ENCODE measurements at places on chromosomes 3 and 15.
A peak's percentile ranks its signal among the peaks of the same experiment; 100 is the strongest.

DNA sequence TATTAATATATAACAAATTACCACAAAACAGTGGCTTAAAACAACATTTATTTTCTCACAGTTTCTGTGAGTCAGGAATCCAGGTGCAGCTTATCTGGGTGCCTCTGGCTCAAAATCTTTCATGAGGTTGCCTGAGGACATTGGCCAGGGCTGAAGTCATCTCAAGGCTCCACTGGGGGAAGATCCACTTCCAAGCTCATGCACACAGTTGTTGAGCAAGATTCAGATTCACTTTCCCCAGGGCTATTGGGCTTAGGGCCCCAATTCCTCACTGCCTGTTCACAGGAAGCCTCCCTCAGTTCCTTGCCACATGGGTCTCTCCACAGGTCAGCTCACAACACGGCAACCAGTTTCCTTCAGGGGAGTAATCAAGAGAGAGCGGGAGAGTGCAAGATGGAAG, 35.0 kb downstream of the RFTN1 start:
- DNase-seq: no peak

- no peak for DNase-seq
Observed at GRCh38 chr3:138781012-138781470, 53.7 kb downstream of the PIK3CB start.

- peak; percentile 49 for DNase-seq
Observed at GRCh38 chr3:128329491-128330213, 137.0 kb downstream of the DNAJB8 start.

- no peak for DNase-seq
Observed at GRCh38 chr3:148642616-148643015, 55.1 kb upstream of the AGTR1 start.

GRCh38 chr3:59136081-59136480, 86.3 kb upstream of the CFAP20DC start:
- DNase-seq: no peak

GRCh38 chr3:31810991-31811433, 170.1 kb downstream of the OSBPL10 start:
- no peak for DNase-seq

- no peak for DNase-seq
Observed at GRCh38 chr3:105906345-105906744, 37.5 kb upstream of the CBLB start.

GRCh38 chr3:184082034-184082433, 14.8 kb upstream of the HTR3E start:
- DNase-seq: no peak

DNA sequence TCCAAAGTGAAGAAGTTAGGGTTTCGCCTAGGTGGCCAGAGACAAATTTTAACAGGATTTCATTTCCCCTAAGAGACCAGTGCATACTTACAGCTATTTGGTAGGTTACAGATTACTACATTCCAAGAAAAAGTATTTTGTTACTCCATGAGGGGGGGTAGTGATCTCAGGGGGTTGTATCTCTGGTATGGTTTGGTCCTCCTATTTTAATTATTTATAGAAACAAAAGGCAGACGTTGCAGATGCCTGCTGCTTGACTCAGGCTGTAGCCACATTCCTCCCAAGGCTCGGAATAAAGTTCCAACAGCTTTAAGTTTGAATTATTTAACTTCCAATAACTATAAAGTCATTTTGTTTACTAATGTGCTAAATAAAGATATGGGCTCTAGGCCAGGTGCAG, 1.3 kb upstream of the TRIM59 start:
- DNase-seq: no peak

DNA sequence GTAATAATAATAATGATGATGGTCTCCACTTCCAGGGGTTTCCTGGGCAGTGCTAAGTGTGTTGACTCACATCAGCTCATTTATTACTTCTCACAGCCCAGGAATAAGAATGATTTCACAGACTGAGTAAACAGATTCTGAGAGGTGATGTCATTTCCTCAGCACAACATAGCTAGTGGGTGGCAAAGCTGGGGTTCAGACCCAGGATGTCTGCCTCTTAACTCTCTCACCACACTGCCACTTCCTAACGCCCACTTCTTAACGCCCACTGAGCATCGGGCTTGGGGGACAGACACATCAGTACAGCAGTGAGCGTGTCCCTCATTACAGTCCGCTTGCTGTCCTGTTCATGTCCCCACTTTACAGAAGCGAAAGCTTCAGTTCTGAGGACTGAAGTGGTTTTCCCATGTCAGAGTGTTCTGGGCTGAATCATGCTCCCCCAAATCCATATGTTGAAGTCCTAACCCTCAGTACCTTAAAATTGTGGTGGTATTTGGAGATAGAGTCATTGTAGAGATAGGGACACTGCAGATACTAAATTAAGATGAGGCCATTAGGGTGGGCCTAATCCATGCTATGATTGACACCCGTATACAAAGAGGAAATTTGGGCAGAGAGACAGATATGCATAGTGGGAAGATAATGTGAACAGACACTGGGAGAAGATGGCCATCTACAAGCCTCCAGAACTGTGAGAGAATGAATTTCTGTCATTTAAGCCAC, 68.0 kb downstream of the ATP2B2 start:
- no peak for DNase-seq

DNA sequence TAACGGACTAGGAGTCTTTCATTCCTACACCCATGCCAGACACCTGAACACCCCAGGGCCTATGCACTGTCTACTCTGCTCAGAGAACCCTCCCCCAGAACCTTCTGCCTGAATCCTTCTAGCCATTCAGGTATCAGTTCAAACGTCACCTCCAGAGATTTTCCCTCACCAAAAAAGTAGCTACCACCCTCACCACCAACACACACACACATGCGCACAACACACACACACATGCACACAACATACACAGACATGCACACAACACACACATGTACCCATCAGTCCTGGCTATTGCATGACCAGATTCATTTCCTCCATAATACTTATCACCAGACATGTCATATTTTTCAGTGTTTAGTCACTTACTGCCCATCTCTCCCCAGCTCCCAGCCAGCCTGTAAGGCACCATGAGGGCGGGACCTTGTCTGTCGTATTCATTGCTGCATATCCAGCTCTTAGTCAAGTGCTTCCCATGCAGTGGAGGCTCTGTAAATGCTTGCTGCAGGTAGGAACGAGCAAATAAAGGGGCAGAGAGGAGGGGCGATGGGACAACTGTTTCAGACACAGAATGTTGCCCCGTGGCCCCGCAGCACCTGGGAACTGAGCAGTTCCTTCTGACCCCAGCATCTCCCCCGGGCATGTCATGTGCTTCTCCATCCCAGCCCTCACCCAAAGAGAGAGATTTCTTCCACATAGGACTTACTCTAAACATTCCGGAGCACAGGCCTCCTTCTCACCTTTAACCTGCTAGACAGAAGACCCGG, 29.2 kb downstream of the XXYLT1 start:
- DNase-seq: no peak

DNA sequence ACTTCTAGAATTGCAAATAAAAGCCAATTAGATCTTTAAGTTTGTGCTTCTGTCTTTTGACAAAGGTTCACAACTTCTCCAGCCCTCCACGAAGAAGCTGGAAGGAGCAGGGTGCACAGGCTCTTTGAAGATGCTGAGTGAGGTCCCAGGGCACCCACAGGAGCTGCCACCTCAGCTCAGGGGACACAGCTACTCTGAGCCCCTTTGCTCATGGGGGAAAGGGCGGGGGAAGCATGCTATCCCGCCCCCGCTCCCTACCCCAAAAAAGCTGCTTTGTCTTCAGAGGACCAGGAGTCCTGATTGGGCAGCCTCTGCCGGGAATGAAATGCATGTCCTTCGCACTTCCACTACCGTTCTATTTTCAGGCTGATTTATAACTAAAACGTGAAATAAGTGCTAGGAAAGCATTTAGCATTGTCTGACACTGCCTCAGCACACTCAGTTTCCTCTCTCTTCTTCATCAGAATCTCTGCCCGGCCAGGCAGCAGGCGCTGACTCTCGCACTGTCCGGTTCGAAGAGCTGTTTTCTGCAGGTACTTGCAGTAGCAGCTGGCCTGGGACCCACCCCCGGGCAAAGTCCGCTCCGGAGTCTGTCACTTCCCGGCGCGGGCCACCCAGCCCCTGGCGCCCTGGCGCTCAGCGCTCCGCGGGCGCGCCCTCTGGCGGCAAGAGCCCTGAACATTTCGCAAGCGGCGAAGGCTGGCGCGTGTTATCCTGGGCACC, 45.5 kb upstream of the KLHL25 start:
- peak; percentile 93 for DNase-seq

GRCh38 chr15:95972041-95972553, 358.4 kb upstream of the NR2F2 start:
- DNase-seq: no peak

Measured in upper lobe of right lung (tissue), 1 donor.